RPMI7951 (cell line): ENCODE measurements at places on chromosomes 3 and 15. TPM values are rescaled to one million over a fixed set of nuclear protein-coding genes. Genes with fewer than 3 reads are reported as not detected.

NPAP1 gene
- not detected in 2 replicates for total RNA-seq

TEX9 gene
- 4.9 and 5.4 TPM in 2 replicates for total RNA-seq

ROPN1 gene
- 1.3 TPM in 1 of 2 replicates, not detected in the other for total RNA-seq

DNA sequence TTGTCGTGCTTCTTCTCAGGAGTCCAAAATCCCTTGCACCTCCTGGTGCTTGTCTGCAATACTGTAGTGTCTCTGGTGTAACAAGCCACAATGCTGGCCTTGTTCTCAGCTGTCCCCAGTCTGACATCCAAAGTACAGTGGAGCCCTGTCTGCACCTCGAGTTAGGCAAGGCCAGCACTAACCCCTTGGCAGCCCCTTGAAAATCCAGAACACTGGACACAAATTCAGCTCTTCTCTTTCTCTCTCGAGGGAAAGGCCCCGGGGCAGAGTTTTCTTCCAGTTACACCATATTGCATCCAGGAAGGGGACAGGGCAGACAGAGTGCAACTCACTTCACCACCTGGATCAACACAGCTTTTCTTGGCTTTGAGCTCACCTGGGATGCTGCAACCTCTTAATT, 91.3 kb upstream of the ATP10A start:
- no peak for DNase-seq

DNA sequence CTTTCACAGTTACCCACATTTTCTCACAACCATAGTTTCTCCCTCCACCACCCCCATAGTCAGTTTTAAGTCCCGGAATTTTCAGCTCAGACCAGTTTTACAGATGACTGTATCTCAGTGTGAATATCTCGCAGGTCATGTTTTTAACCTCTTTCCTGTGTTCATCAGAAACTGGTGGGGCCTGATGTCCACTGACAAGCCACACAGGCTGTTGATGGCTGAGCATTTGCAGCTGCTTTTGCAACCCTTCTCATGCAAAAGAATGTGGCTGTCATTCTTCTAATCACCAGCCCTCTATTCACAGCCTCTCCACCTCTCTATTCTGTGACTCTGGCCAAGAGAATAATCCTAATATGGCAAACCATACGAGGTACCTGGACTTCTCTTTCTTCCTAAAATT, 8.5 kb downstream of the GYG1 start:
- no peak for DNase-seq
